Activated T-cell treated with anti-CD3 and anti-CD28 coated beads, Interleukin-2, amount 50 U/mL, for 1 hour (primary cell): ENCODE measurements at places on chromosomes 5 and 9.

GRCh38 chr9:2338777-2339365 lies 282.7 kb upstream of the VLDLR start:
- no peak for DNase-seq

GRCh38 chr5:132812781-132813598 lies at the start of gene SOWAHA:
SOWAHA (plus strand) TSS chr5:132813302; CDS start chr5:132813622, 320 bp downstream.
- peak; percentile 40 for DNase-seq

GRCh38 chr9:135910216-135910615 lies 2.9 kb upstream of the CAMSAP1 start:
- DNase-seq: no peak

DNA sequence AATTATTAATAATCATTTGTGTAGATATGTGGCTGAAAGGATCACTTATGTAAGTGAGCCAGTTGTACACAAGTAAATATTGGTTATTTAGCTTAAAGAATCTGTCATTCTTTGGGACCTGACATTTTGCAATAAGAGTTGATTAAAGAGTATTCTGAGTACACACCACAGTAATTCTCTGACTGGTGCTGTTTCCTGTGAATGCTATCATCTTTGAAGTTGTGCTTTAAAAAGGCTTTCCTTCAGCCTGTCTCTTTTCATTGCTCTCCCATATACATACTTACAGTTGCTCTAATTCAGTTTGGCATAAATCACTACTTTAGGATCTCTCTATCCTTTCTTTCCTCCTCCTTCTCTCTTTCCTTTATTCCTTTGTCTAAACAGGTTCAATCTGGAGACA lies 8.7 kb upstream of the CSNK1G3 start:
- DNase-seq: no peak

- DNase-seq: no peak
Observed at GRCh38 chr5:139577689-139578290, 16.7 kb downstream of the UBE2D2 start.

GRCh38 chr9:123555646-123556045 lies 199.6 kb downstream of the CRB2 start:
- DNase-seq: no peak

GRCh38 chr5:119614838-119615237 lies 14.5 kb upstream of the FAM170A start:
- DNase-seq: no peak

GRCh38 chr5:40198736-40199135 lies 481.0 kb upstream of the PTGER4 start:
- DNase-seq: no peak

GRCh38 chr9:114995681-114996221 lies 65.4 kb upstream of the TNFSF8 start:
- DNase-seq: no peak

DNA sequence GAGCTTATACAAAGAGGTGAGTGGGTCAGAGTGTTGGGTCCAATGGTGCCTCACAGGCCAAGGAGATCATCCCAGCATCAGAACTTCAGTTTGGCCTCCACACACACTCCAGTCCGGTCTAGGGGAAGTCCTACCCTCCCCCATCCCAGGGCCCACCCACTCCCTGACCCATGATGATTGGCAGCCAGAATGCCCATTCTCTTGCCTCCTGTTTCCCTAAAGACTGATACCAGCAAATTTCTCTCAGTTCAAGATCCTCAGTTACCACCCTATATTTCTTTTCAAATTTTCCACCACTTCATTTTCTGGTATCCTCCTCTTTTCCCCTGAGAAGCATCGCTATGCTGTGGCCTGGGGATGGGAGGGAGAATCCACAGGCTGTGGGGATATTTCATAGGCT lies 21.9 kb downstream of the DRD1 start:
- no peak for DNase-seq

DNA sequence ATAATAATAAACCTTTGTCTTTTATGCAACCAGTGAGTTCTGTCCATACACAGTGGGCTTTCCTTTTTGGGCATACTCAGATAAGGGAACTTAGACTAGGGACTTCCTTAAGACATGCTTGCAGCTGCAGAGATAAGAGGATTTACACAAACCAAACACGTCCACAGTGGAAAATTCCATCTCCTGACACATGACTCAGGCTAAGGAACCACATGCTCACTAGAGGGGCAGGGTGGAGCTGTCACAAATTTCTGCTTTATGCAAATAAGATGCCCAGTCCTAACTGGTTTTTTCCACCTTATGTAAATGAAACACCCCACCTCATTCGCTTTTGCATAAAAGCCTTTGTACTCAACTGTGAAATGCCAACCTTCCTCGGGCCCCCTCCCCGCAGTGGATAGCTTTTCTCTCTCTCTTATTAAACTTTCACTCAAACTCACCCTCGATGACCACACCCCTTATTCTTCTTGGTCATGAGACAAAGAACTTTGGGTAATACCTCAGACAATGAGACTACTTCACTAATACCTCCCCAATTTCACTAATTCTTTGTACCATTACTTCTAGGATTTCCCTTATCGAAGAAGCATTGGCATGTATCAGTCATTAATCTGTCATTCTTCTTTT lies 170.3 kb upstream of the FTMT start:
- DNase-seq: no peak

GRCh38 chr5:60700416-60700757 lies 421 bp upstream of the DEPDC1B start:
- DNase-seq: no peak

- no peak for DNase-seq
Observed at GRCh38 chr9:114515528-114515927, 10.3 kb upstream of the WHRN start.

GRCh38 chr9:86238861-86239770 lies 20.3 kb downstream of the C9orf153 start:
- no peak for DNase-seq

- DNase-seq: no peak
Observed at GRCh38 chr9:13974891-13975290, 339.1 kb downstream of the NFIB start.

DNA sequence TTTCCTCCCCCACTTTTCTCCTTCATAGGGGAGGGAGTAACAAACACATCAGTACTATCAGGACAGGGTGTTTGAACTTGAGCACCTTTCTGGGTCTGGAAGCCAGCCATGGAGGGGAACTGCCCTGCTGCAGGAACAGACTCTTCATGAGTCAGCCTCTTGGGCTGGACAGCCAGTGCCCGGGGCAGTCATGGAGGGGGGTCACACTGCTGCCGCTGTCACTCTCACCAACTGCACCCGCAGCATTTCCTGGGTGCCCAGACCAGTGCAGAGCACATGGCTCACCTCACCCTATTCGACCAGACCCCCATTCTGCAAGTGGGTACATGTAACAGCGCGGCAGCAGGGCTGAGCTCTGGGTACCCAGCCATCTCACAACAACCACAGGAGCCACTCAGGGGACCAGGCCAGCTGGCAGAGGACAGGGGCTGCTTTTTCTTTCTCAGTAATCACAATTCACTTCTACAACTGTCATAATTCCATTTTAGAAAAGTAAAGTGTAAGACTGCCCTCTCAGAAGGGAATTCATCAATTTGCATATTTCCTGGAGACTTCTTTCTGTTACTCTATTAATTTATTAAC lies 118.4 kb downstream of the CTNND2 start:
- no peak for DNase-seq

DNA sequence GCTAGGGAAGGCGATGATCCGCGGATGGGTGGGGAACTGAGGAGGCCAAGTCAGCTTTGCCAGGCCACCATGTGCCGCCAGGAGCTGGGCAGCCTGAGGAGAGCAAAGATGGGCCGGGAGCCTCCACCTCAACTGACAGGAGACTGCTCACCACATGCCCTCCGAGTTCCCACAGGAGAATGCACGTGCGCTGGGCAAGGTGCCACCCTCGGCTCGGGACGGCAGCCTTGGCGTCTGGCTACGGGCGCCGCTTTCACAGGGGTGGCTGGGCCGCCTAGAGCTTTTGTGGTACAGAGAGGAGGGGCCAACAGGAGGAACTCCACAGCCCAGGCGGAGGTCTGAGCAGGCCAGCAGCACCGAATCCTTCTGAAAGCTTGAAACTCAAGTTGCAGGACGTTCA lies 5.3 kb upstream of the TBC1D9B start:
- DNase-seq: no peak

DNA sequence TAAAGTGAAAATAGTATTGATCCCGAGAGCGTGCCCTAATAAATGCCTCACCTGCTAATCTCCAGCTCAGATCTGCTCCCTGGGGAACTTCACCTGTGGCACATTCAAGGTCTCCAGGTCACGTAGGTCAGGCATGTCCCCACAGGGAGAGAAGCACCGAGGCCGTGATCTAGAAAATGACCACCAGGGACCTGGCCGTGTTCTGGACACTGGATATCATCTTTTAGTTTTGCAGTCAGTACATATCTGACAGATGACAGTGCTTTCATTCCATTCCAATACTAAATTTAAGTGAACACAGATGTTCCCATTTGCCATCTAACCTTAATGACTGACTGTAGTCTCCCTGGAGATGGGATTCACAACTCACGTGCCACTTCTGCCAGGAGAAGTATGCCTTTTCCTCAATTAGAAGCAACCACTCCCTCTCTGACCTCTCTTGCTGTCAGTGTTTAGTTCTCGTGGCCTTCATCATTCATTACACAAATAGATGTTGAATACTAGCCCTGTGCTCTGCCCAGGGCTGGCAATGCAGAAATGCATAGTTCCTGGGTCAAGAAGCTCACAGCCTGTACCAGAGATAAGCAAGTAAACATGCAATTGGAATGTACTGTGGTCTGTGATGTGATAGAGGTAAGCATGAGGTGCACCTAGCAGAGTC lies 276.5 kb downstream of the NTRK2 start:
- no peak for DNase-seq

DNA sequence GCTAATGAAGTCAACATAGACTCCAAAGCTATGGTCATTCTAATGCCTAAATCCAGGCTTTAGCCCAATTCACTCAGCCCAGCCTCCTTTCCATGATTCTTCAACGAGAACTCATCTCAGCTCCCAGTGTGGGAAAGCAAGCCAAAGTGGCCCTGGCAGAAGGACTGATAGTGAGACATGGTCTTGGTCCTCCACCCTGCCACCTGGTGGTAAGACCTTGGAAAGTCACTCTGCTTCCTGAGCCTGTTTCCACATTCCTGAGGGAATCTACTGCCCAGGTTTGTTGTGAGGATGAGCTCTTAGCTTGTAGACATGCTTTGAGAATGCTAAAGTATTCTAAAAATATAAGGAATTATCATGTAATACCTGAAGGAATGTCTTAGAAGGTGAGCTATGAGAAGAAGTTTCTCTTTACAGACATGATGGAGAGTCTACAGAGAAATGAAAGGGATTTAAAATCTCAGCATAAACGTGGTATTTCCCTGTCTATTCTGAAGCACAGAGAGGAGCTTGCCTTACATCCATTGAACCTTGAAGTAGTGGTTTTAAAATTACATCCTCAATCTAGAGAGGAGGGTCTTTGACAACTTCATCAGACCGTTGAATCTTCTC lies 173.5 kb downstream of the TRIM32 start:
- no peak for DNase-seq

GRCh38 chr5:94911276-94911675 lies 292.8 kb downstream of the SLF1 start:
- no peak for DNase-seq

- no peak for DNase-seq
Observed at GRCh38 chr9:135567311-135567710, 5.8 kb downstream of the PAEP start.
